Naive thymus-derived CD4-positive, alpha-beta T cell (primary cell): ENCODE measurements at places on chromosomes 16 and 17.

DNA sequence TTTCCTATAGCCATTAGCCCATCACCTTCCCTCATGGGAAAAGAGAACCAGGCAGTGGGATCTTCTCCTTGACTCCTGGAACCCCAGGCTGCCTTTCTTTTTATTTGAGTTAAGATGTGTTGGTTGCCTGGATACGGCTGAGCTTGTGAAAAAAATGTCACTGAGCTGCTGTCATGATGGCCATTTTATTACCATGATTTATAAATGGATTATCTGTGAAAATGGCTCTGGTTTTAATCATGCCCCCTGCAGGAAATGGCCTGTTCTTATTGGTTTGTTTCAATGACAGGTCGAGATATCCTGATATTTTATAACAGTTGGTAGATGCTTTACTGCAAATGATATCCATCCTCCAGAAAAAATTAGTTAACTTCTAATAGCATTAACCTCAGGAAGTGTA is 640.4 kb downstream of the CDH11 start:
- no peak for DNase-seq

- no peak for DNase-seq
Measured at GRCh38 chr17:1089915-1090314, 89.9 kb downstream of the ABR start.

DNA sequence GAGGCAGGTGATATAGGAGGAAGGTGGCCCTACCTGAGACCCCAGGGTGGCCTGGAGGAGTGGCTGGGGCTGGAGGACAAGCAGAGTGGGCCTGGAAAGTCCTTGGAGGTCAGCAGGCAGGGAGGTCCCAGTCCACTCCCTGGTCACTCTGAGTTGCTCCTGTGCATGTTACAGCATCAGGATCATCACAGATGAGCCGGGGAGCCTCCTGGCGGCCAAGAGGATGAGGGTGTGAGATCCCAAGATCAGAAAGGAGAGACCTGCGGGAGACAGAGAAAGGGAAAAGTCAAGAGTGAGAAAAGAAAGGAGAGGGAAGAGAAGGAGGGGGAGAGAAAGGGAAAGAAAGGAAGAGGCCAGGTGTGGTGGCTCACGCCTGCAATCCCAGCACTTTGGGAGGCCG is 71.7 kb downstream of the MRM1 start:
- no peak for DNase-seq

DNA sequence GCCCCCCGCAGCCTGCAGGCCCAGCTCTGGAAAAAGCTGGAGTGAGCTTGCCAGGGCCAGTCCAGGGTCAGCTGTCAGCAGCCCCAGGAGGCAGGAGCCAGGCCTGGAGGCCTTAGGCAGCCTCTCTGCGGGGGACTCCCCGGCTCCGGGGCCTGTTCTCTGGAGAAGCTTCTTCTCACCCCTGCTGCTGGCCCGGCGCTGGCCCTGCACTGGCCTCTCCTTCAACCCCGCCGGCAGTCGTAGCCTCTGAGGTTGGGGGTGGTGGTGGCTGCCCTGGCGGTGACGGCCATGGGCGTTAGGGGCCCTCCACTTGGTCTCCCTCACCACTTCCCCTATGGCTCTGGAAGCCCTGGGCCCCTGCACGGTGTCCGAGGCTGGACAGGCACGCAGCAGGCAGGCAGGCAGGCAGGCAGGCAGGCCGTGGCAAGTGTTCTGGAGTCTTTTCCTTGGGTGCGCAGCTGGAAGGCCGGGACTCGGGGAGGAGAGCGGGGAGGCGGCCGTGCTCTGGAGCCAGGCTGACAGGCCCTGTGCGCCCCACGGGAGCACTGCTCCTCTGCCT is 2.1 kb downstream of the FOXF1 start:
- DNase-seq, result no peak

DNA sequence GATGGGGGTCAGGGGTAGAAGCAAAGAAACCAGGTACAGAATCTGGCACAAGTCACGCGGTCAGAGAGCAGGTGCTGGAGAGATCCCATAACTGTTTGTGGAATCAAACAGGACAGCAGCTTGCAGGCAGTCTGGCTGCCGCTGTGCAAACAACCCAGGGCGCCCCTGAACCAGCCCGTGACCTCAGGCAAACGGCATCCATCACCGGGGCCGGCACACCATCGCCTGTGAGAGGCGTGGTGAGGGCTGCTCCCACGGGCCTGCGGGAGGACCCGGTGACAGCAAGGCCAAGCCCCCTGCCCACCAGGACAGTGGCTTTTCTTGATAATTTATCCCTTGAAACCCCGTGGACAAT is 47.9 kb downstream of the CBFA2T3 start:
- no peak for DNase-seq

DNA sequence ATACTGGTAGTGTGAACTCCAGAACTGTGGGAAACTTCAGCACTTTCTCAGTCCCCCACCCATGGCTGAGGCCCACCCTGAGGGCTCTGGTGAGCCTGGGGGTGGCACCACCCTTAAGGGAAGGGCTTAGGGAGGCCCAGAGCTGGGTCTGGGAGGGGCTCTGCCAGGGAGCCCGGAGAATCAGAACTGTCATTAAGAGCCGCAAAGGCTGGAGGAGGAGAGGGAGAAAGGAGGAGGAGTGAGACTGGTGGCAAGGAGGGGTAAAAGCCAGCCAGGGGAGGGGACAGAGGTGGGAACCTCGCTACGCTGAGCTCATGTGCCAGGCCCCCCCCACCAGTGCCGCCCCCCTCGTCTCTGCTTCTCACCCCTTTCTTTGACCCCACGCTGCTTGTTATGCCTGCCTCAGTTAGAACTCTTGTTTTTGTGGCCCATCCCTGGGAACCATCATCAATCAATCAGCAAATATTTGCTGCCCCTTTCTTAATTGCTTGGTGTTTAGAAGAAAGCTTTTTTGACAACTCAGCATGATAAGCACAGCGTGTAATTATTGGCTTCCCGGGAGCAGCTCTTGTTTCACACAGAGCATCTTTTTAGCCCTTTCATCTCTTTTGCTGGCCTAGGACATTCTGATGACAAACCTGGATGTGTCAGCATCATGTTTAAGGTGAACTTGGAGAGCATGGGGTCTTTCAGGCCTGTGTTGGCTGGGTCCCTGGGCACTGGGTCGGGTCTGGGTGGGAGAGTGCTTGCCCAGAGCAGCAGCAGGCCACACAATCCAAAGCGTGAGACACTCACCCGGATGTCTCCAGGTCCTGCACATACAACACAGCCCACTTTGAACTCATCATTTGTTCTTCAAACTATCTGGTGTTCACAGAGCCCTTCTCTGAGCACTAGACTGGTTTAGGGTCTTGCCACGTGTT is 77.7 kb downstream of the NETO2 start:
- DNase-seq, result no peak

GRCh38 chr17:76199469-76199868 is 40.8 kb downstream of the RNF157 start:
- peak; percentile 88 for DNase-seq

- no peak for DNase-seq
Measured at GRCh38 chr17:72423286-72423589, 302.4 kb downstream of the SOX9 start.

GRCh38 chr16:70800781-70801480 is at the start of gene VAC14:
Gene VAC14 (minus strand): TSS chr16:70801158. CDS start chr16:70800900, 258 bp downstream.
- peak; percentile 96 for DNase-seq

DNA sequence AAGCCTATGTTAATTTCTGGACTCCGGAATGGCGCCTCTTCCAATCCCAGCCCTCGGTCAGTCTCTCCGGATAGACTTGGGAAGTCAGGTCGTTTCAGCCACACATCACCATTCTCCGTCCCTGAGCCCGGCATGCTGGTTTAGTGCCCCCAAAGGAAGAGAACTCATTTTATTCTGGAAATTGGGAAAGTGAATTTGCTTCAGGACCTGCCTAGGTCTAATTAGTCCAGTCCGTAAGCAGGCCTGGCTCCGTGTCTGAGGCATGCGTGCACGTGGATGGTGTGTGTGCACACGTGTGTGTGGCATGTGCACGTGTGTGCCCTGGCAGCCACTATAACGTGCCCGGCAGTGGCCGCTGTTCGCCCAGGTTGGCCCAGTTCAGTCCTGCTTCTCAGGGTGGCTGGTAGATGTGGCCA is 77.4 kb downstream of the RPA1 start:
- DNase-seq, result no peak

GRCh38 chr16:839643-840408 is 39.3 kb upstream of the GNG13 start:
- DNase-seq, result no peak

DNA sequence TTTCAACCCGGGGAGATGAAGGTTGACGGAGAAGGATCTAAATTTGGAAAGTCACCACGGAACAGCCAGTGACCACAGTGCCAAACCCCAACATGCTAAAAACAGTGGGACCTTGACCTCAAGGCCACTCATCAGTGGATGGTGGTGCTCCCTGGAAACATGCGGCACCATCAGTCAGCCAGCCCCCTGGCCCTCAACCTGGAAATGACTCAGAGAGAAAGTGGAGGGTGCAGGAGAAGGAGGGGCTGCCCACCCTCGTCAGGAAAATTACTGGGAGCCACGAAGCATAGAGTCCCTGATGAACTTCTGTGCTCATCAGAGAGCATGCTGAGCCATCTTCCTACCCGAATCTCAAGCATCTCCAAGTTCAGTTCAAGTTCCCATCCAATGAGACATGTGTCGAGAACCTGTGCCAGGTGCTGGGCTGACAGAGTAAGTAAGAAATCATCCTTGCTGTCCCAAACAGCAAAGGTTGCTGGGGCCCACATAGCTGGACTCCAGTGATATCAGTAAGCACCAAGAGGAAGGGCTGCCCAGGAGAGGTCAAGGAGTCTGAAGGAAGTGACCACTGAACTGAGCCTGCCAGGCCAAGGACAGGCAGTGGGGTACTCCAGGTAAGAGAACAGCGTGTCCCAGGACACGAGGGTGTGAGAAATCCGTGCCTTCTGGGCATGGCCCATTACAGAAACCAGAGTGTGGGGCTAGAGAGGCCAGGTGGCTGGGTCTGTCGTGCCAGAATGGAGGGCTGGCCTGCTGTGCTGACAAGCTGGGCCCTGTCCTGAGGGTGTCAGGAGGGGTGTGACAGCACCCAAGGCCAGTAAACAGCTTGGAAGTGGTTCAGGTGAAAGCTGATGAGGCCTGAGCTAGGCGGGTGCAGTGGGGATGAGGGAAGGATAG is 5.2 kb downstream of the PECAM1 start:
- DNase-seq, result no peak

GRCh38 chr17:79942011-79942405 is 93.7 kb downstream of the TBC1D16 start:
- no peak for DNase-seq

GRCh38 chr17:65660947-65661346 is 99.5 kb upstream of the AXIN2 start:
- no peak for DNase-seq

GRCh38 chr16:75624921-75625334 is 1.8 kb upstream of the ADAT1 start:
- no peak for DNase-seq

DNA sequence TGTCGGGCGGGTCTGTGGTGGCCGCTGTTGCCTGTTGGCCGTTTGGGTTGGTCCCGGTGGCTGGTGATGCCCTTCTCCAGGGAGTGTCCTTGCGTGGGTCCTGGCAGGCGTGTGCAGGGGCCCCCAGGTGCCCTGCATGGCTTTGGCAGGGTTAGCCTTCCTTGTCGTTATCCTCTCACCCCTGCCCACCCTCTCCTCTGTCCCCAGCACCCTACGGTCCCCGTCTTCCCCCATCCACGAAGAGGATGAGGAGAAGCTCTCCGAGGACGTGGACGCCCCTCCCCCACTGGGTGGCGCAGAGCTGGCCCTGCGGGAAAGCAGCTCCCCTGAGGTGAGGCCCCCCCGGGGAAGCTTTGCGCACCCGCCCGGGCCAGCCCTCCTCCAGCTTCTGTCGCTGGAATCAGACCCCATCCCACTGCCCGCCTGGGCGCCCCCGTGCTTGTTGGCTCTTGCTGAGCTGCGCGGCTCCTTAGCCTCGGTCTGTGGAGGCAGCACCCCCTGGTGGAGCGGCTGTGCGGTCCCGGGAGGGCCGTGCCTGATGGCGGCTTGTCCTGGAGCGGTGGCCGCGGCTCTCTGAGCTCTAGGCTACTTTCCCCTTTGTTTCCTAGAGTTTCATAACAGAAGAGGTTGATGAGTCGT is 10.6 kb upstream of the NUDT16L1 start:
- no peak for DNase-seq

- DNase-seq, result no peak
Measured at GRCh38 chr16:67030221-67030962, 1.4 kb downstream of the CBFB start.

DNA sequence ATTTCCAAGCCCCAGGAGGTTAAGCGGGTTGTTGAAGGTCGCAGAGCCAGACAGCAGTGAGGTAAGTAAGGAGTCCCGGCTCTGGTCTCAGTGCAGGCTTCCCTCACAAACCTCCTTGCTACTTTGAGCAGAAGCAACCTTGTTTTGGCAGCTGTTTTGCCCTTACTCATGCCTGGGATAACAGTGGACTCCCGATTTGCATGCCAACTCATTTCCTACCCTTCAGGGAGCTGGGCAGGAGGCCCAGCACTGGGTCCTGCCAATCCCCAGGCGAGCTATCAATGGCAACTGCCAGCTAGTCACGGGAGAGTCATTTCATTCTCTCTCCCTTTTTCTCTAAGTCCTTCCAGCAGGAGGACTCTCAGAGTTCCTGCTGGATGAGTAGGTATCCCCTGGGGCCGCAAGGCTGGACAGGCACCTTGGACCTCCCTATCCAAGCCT is 72.0 kb upstream of the KSR1 start:
- DNase-seq, result no peak

DNA sequence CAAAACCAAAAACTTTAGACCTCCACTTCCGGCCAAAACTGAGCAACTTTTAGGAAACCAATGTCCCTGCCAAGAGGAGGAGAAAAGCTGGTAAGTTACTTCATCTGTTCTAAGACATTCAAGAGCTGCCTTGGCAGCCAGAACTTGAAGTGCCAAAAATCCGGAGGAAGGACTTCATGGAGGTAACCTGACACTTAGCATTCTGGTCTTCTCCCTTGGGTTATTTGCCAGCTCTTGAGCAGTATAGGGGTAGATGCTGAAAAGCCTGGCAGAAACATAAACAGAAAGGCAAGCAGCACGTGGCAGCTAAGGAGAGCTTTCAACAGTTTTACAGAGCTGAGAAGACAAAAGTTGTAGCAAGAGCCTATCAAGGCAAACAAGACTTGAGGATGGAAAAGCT is 53.2 kb downstream of the CDYL2 start:
- no peak for DNase-seq

GRCh38 chr17:29628644-29629043 is 5.9 kb upstream of the CORO6 start:
- no peak for DNase-seq

GRCh38 chr16:51845586-51846305 is 694.7 kb upstream of the SALL1 start:
- no peak for DNase-seq

DNA sequence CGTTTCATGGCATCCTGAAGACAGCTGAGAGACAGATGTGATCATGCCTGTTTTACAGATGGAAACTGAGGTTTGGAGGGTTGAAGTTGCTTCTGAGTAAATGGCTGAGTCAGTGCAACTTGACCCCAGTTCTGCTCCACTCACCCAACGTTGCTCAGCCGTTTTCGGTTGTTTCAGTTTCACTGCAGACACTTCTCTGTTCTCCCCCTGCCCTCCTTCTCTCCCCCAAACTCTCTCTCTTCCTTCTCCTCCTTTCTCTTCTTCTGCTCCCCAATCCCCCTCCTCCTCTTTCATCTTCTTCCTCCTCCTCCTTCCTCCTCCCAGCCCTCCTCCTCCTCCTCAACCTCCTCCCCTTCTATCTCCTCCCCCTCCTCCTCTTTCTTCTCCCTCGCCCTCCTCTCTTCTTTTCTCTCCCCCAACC is 9.4 kb upstream of the CEP20 start:
- no peak for DNase-seq
